Eye (tissue), 1 donor: ENCODE measurements at places on chromosomes 3 and 15.

GRCh38 chr15:64571857-64572291 is 111.5 kb downstream of the ZNF609 start:
- no peak for DNase-seq

GRCh38 chr3:3189102-3189727 is 9.7 kb upstream of the CRBN start:
- no peak for DNase-seq

GRCh38 chr3:172057059-172057458 is 17.7 kb downstream of the FNDC3B start:
- DNase-seq, result no peak

GRCh38 chr3:82308755-82309154 is 547.3 kb upstream of the GBE1 start:
- DNase-seq, result no peak

- no peak for DNase-seq
Measured at GRCh38 chr3:54322354-54322753, 200.0 kb downstream of the CACNA2D3 start.

DNA sequence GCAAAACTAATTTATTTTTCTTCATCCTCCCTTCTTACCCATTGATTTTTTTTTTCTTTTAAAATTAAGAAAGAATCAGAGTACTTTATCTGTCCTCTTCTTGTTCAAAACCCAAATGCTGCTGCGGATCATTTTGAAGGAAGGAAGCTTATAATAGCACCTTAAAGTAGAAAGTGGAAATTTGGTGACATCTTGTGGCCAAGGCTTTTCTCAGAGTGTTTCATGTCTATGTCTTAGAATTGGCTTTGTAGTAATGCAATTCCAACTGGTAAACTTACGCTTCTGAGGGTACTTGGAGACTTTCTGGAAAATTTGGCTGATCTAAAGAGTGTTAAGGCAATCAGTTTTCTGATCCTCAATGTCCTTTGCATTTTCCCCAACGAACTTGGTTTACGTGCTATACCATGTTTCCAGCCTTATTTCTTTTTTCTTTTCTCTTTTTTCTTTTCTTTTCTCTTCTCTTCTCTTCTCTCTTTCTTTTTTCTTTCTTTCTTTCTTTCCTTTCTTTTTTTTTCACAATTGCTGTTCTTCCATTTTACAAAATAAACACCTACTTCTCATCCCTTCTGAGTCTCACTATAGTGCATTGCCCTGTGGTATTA is 30.7 kb downstream of the C3orf38 start:
- peak; percentile 67 for DNase-seq

DNA sequence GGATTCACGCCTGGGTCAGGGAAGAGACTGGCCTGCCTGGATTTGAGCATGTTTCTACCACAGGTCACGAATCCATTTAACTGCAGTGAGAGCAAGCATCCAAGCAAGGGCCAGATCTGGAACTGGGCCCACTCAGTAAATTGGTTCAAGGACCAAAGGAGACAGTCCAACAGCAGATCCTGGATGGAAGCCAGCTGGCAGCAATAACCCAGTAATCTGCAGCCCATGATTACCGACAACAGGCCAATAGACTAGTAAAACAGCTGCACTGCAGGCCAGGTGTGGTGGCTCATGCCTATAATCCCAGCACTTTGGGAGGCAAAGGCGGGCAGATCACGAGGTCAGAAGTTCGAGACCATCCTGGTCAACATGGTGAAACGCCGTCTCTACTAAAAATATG is 11.8 kb downstream of the SAMD7 start:
- DNase-seq, result peak; percentile 10

- DNase-seq, result no peak
Measured at GRCh38 chr3:66154444-66154861, 66.3 kb upstream of the SLC25A26 start.

- no peak for DNase-seq
Measured at GRCh38 chr3:38646630-38647029, 2.9 kb downstream of the SCN5A start.

- DNase-seq, result no peak
Measured at GRCh38 chr3:189588070-189588469, 43.1 kb upstream of the TP63 start.

DNA sequence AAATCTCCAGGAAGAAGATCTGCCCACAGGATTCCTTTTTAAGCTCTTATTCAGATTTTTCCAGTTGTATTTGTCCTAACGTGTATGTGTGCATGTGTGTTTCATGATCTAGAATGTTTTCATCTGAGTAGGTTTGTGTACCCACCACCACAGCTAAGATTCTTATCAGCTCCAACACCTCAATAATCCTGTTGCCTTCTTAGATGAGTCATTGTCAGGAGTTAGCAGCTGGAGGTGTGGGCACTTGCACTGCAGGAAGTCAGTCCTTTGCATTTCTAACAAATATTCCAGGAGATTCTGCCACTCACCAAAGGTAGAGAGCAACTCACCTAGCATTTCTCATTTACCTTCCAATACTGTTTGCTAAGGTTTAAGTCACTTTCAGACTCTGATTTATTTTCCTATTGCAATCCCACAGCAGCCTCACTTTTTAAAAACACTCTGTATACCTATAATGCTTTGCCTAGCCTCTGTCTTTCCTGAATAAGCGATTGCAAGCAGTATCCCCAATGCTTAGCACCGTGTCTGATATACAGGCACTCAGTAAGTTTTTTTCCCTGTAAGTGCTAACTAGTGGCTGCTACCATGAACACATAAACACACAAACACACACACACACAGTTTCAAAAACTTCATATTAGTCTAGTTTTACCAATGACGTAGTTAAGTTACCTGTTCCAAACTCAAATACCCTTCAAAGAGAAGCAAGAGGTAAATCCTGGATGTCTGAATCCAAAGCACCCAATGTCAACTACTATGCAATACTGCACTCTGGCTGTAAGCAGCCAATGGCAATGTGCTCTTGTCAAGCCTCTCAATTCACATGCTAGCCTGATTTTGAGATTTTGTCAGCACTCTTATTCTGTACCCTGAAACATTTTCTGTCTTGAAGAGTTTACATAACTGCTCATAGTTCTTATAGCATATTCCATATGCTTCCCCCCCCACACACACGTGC is 713.5 kb upstream of the LMCD1 start:
- DNase-seq, result no peak

DNA sequence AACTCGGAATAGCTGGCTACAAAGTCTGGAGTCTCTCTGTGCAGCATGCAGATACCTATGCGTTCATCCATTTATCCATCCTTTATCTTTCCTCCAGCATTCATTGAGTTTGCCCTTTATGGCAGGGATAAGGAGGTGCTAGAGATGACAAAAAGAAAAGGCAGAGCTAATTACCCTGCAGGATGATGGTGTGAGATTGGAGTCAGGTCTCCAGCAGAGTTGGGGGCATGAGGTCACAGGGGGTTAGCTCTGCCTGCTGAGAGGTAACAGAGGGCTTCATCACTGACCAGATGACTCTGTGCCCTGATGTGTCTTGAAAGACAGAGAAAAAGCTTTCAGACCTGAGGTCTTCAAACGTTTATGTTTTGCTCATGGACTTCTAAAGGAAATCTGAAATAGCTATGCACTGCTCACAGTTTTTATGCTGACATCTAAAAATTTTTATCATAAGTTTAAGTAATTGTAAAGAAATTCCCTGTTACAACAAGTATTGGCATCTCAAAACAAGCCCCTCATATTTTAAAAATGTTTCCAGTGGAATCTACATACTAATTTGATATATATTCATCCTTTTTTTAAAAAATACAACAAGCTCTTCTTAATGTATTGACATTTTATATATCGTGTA is 132.3 kb upstream of the ANKRD28 start:
- no peak for DNase-seq

DNA sequence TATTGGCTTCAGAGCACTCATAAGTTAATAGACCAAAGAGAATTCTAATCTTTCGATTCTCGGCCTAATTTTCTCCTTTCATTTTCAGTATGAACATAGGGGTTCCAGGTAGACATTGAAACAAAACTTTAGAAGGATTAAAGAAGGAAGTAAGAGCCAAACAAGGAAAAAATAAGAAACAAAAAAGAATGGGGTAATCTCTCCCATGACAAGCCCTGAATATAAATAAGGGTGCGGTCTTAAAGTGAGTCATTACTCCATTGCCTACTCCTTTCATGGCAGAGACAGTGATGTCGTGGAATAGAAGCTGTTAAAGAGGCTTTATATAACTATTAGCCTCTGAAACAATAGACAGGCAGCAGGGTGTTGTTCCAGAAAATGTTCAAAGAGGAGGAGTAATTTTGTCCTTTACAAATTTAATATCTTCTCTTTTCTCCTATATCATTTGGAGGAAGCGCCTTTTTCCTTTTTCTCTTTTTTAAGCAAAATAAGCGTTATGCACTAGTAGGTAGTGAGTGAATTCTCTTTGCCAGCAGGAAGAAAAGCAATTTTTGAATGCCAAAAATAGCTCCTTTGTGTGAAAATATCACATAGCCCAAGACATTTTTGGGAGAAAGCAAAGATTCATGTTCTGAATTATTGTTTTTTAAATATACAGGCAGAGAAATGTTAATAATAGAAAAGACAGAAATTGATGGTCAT is 607.9 kb upstream of the KCNMB2 start:
- DNase-seq, result no peak

GRCh38 chr3:14235003-14235911 is 56.6 kb downstream of the LSM3 start:
- DNase-seq, result no peak

DNA sequence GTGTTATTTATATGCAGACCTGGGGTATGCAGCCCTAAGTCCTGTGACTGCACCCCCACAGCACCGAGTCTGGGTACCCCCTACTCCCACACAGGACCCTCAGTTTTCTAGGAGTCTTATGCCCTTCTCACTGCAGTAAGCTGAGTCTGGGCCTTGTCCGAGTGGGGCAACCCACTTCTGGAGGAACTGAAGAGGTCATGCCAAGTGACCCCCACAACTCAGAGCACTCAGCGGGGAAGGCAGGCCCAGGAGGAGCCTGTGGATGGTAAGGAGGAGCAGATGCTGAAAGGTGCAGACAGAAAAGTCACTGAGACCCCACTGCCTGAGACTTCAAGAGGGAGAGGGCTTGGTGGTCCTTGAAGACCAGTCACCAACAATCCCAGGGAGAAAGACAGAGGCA is 56.1 kb upstream of the FGD5 start:
- DNase-seq, result no peak

DNA sequence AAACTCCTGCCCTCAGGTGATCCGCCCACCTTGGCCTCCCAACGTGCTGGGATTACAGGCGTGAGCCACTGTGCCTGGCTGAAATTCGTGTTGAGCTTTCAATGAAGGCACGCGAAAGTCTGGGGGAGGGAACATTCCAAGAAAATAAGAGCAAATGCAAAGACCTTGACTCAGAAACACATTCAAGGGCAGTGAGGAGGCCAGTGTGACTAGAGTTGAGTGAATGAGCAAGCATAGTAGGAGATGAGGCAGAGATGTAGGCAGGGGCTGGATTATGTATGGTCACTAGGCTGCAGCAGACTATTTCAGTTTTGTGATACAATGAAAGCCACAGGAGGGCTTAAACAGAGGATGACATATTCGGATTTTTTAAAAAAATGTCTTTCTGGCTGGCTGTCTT is 67.0 kb downstream of the SCN11A start:
- DNase-seq, result no peak

GRCh38 chr3:24288496-24289236 is 206.0 kb downstream of the THRB start:
- no peak for DNase-seq

- no peak for DNase-seq
Measured at GRCh38 chr15:74504418-74504817, 36.6 kb upstream of the ARID3B start.

DNA sequence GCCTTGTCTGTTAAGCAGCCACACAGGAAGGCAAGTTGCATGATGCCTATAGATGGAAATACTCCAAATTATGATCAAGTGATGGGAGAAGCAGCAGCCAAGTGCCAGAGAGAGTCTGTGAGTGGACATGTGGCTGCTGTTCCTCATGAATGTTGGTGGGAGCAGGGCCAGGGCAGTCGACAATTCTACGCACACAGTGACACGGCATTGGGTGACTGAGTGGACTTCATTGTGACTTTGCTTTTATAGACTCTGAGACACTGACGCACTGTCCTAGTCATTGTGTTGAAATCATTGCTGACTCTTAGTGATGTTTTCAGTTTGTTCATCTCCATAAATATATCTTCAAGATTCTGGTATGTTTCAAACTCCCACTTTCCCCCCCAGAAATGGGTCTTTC is 246.3 kb upstream of the SEMA6D start:
- no peak for DNase-seq

DNA sequence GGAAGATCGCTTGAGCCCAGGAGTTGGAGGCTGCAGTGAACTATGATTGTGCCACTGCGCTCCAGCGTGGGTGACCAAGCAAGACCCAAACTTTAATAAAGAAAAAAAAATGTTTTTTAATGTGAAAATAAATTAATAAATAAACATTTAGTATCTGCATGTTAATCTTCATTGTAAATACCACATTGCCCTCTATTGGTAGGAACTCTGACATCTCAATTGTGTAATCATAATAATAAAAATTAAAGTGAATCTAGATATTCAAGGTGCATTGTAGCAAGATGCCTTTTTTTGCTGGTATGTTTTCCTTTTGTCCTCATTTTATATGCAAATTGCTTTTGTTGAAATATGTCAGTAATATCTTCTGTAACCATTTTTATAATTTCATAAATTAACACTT is 95.0 kb upstream of the LIMD1 start:
- DNase-seq, result peak; percentile 45

- DNase-seq, result no peak
Measured at GRCh38 chr3:82567029-82567600, 805.7 kb upstream of the GBE1 start.

DNA sequence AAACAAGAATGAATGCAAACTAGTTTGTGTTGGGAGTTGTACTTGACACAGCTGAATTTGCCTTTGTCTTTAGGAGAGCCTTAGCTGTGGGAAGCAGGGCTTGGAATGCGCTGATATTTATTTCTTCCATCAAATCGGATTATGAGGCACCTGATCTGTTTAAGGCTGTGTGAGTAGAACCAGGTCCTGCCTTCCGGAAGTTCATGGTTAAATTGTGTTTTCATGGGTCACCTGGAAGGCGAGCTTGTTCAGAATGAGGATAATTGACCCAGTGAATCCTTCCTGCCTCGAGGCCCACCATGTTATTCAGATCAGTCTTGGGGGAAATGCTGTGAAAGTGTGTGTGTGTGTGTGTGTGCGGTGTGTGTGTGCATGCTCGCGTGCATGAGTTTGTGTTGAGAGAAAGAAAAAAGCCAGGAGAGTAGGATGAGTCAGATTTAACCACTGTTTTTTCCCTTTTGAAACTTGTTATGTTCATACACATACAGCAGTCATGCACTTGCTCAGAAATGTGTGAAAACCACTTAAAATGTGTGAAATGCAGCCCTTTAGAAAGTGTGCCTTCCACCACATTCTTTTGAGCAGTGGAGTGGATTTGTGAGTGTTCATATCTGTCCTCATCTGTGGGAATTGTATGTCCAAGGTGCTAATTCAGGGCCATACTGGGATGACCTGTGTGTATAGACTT is 36.7 kb downstream of the SMAD3 start:
- DNase-seq, result peak; percentile 55

GRCh38 chr15:56356616-56357015 is 8.6 kb upstream of the TEX9 start:
- no peak for DNase-seq

DNA sequence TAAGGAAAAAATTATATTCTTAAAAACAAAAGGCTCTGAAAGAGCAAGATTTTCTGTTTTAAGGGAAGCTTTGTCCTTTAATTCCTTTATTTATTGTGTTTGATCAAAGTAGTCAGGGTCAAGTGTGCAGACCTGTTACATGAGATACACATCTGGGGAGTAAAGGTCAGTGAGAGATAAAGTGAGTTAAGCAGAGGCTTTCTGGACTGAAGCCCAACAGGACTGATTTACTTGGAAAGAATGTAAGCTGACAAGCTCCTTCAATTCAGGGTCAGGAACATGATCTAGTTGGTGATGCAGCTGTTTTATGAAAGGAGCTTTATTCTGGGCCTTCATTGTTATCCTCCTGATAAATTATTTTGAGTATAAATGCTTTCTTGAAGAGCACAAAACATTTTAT is 20.7 kb upstream of the OTOL1 start:
- DNase-seq, result peak; percentile 31
